HT-29 (cell line): ENCODE measurements at places on chromosomes 6 and 20. TPM values are rescaled to one million over a fixed set of nuclear protein-coding genes. Genes with fewer than 3 reads are reported as not detected.

ECHDC1 gene
- total RNA-seq = 20.6 and 24.4 TPM in 2 replicates

CD40 gene
- not detected in 2 replicates for total RNA-seq

DEFB113 gene
- not detected in 2 replicates for total RNA-seq

MPIG6B gene
- total RNA-seq = 0.18 TPM in 1 of 2 replicates, not detected in the other

COL9A3 gene
- total RNA-seq = 57.4 and 59.7 TPM in 2 replicates

SEMG1 gene
- not detected in 2 replicates for total RNA-seq

RANBP9 gene
- total RNA-seq = 13.0 and 15.1 TPM in 2 replicates

ZNF337 gene
- 5.8 and 7.2 TPM in 2 replicates for total RNA-seq

AVP gene
- total RNA-seq = not detected in 2 replicates

PSMB1 gene
- total RNA-seq = 358 and 431 TPM in 2 replicates

CDC40 gene
- 7.3 and 8.9 TPM in 2 replicates for total RNA-seq

FOXC1 gene
- total RNA-seq = 12.5 and 13.9 TPM in 2 replicates

APOM gene
- total RNA-seq = 1.8 and 4.2 TPM in 2 replicates

CRISP2 gene
- not detected in 2 replicates for total RNA-seq

MUCL3 gene
- total RNA-seq = 0.08 and 0.15 TPM in 2 replicates

OPN5 gene
- total RNA-seq = not detected in 2 replicates

AURKA gene
- 75.4 and 94.1 TPM in 2 replicates for total RNA-seq

MOG gene
- total RNA-seq = not detected in 2 replicates

OLIG3 gene
- total RNA-seq = not detected in 2 replicates

LGSN gene
- total RNA-seq = not detected in 2 replicates

RIMS1 gene
- not detected in 2 replicates for total RNA-seq

FOXS1 gene
- total RNA-seq = not detected in 2 replicates

DEFB125 gene
- total RNA-seq = not detected in 2 replicates

PRDM1 gene
- 1.4 TPM in 1 of 2 replicates, not detected in the other for total RNA-seq

HSPA12B gene
- total RNA-seq = not detected in 2 replicates

GRIK2 gene
- not detected in 2 replicates for total RNA-seq

HDGFL1 gene
- not detected in 2 replicates for total RNA-seq

PTGIS gene
- not detected in 2 replicates for total RNA-seq

ZMYND8 gene
- 30.9 and 35.6 TPM in 2 replicates for total RNA-seq

MCM8 gene
- total RNA-seq = 11.6 and 14.0 TPM in 2 replicates

BAG2 gene
- total RNA-seq = 6.5 and 8.5 TPM in 2 replicates

EYA2 gene
- total RNA-seq = not detected in 2 replicates
